ENCODE measurements at places on chromosomes 4 and X. TPM values are rescaled to one million over a fixed set of nuclear protein-coding genes. Genes with fewer than 3 reads are reported as not detected.

The OPHN1 gene
- polyA plus RNA-seq: 4.8 TPM

The ARAP2 gene
- 5.9 TPM for polyA plus RNA-seq

- no peaks in the 10 kb centered on the region for H3K4me1 ChIP-seq
- H3K27me3 ChIP-seq: no peaks in the 10 kb centered on the region
- no peak overlapping the region for H3K27ac ChIP-seq
- DNase-seq: no peak
- no peaks in the 10 kb centered on the region for H3K36me3 ChIP-seq
- no peak overlapping the region for H3K4me3 ChIP-seq
Observed at GRCh38 chrX:148629434-148629833, 129.0 kb downstream of the AFF2 start.

DNA sequence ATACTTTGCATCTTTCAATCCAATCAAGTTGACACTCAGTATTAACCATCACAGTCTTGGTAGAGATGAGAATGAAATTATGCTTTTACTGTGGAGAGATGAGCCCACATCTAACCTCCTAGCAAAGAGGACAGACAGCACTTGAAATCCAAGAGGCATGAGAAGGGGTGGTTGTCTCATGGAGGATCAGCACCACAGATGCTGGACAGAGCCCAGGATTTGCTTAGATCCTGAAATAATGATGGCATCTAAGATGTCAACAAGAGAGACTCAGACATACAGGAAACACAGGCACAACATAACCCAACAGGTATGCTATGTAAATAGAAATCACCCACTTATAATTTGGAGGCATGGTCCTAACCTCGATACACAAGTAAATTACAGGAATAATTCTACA is 74.3 kb upstream of the VCX2 start:
- H3K4me1 ChIP-seq: no peaks in the 10 kb centered on the region
- no peak overlapping the region for H3K27ac ChIP-seq
- DNase-seq: no peak
- H3K27me3 ChIP-seq: no peaks in the 10 kb centered on the region
- no peaks in the 10 kb centered on the region for H3K36me3 ChIP-seq

DNA sequence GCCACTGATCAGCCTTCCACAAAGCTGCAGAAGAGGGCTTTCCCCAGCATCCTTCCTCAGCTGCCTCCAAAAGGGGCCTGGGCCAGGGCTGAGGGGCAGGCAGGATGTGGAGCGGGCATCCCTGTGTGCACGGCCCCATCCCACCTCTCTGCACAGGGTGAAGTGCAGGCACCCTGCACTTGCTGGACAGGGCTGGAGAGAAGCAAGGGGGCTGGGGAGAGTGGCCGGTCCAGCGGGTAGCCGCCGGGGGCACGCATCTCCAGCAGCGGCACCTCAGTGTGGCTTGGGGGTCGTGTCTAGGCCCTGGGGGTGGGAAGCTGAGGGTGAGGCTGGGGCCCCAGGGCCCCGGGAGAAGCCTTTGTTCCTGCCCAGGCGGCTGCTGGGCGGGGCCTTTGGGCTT is 3.0 kb downstream of the AVPR2 start:
- H3K4me3 ChIP-seq: no peak overlapping the region
- DNase-seq: no peak
- H3K27me3 ChIP-seq: no peaks in the 10 kb centered on the region
- no peaks in the 10 kb centered on the region for H3K4me1 ChIP-seq
- no peaks in the 10 kb centered on the region for H3K36me3 ChIP-seq

GRCh38 chrX:69282893-69283690 is 117.8 kb upstream of the PJA1 start:
- no peak overlapping the region for H3K27ac ChIP-seq
- H3K36me3 ChIP-seq: no peaks in the 10 kb centered on the region
- no peak for DNase-seq

- no peaks in the 10 kb centered on the region for H3K4me1 ChIP-seq
- no peak overlapping the region for H3K27ac ChIP-seq
- H3K4me3 ChIP-seq: no peak overlapping the region
- no peaks in the 10 kb centered on the region for H3K27me3 ChIP-seq
- DNase-seq: no peak
- no peaks in the 10 kb centered on the region for H3K36me3 ChIP-seq
Observed at GRCh38 chr4:54942721-54943120, 182.7 kb downstream of the KDR start.

DNA sequence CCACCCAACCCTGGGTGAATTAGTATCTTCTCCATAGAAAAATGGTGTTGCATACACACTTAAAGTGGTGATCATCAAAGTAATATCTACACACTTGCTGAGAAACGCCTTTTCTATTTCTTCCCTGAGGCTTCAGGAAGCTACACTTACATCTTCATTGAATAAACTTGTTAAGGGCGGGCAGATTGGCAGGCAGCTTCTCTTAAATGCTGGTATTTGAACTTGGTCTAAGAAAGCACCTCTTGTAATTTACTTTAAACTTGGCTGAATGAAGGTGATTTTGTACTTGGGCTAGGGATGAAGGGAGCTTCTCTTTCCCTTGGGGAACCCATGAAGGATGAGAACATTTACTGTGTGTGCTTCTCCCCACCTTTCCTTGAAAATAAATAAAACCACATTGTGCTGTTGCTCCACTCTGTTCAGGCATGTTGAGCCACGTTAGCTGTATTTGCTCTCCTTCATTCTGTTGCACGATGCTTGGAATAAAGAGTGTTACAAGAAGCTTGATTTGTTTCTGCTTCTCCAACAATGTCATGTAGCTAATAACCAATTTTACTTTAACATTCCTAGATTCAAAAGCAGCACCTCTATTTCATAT is 430.1 kb downstream of the ANKRD50 start:
- H3K27me3 ChIP-seq: no peaks in the 10 kb centered on the region
- H3K36me3 ChIP-seq: no peaks in the 10 kb centered on the region
- no peak overlapping the region for H3K4me3 ChIP-seq
- DNase-seq: no peak
- no peak overlapping the region for H3K27ac ChIP-seq
- H3K4me1 ChIP-seq: no peaks in the 10 kb centered on the region

GRCh38 chrX:132508834-132509233 is 20.0 kb upstream of the MBNL3 start:
- H3K4me3 ChIP-seq: no peak overlapping the region
- no peaks in the 10 kb centered on the region for H3K27me3 ChIP-seq
- no peak overlapping the region for H3K27ac ChIP-seq
- DNase-seq: no peak
- no peaks in the 10 kb centered on the region for H3K4me1 ChIP-seq

- no peak overlapping the region for H3K4me3 ChIP-seq
- no peaks in the 10 kb centered on the region for H3K36me3 ChIP-seq
- no peak for DNase-seq
- no peak overlapping the region for H3K27ac ChIP-seq
Observed at GRCh38 chr4:8585721-8586212, 5.6 kb downstream of the GPR78 start.

DNA sequence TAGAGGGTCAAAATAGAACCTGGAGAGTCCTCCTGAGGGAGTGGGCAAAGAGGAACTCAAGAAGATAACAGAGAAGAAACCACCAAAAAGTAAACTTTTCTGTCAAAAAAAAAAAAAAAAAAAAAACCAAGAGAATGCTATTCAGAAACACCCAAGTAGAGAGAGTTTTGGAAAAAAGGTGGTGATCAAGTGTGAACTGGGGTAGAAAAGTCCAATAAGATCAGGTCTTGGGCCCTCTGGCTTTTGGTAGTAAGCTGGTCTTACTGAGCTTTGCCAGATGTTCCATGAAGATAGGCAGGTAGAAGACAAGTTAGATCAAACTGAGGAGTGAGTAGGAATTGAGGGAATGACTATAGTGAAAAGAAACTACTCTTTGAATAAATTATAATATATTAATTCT is 167.5 kb downstream of the COL25A1 start:
- H3K27ac ChIP-seq: no peak overlapping the region
- H3K27me3 ChIP-seq: no peaks in the 10 kb centered on the region
- no peaks in the 10 kb centered on the region for H3K4me1 ChIP-seq
- no peaks in the 10 kb centered on the region for H3K36me3 ChIP-seq
- H3K4me3 ChIP-seq: no peak overlapping the region

- no peaks in the 10 kb centered on the region for H3K27me3 ChIP-seq
- peak; percentile 9 for DNase-seq
- no peak overlapping the region for H3K4me3 ChIP-seq
- no peaks in the 10 kb centered on the region for H3K4me1 ChIP-seq
- no peak overlapping the region for H3K27ac ChIP-seq
- H3K36me3 ChIP-seq: no peaks in the 10 kb centered on the region
Observed at GRCh38 chrX:16060252-16060651, 63.1 kb upstream of the GRPR start.

DNA sequence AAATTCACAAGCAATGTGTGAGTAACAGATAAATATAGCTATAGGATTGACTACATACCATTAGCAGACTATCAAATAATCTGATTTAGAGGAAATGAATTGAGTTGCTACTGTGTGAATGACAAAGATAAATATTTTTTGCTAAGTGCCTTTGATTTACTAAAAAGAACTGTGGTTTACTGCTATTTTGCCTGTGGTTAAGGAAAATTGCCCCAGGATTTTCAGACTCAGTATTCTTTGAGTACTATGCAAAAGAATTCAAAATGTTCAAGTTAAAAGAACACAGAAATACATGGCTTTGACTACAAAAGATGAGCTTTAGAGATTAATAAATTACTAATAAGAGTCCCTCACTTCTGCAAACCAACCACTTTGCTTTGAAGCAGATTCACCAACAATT is 853.8 kb downstream of the ADGRL3 start:
- H3K4me1 ChIP-seq: no peaks in the 10 kb centered on the region
- no peak for DNase-seq
- no peaks in the 10 kb centered on the region for H3K27me3 ChIP-seq
- no peak overlapping the region for H3K4me3 ChIP-seq
- H3K36me3 ChIP-seq: no peaks in the 10 kb centered on the region

DNA sequence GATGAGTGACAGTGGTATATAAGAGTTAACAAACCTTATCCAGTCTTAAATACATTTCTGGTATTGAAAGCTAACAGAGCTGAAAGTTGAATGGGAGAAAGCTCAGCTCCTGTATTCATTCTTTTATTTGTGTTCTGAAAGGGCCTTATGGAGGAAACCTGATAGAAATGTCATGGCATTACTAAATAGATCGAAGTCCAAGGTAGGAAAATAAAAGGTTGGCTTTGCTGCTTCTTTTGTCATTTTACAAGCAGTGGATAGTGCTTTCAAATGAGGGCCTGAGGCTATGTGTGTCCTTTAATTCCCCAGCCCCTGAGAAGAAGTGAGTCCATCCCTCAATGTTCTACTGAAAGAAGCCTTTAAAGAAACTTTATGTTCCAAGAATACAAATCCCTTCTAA is 974.3 kb upstream of the INTU start:
- no peak overlapping the region for H3K27ac ChIP-seq
- no peaks in the 10 kb centered on the region for H3K4me1 ChIP-seq
- H3K27me3 ChIP-seq: no peaks in the 10 kb centered on the region

DNA sequence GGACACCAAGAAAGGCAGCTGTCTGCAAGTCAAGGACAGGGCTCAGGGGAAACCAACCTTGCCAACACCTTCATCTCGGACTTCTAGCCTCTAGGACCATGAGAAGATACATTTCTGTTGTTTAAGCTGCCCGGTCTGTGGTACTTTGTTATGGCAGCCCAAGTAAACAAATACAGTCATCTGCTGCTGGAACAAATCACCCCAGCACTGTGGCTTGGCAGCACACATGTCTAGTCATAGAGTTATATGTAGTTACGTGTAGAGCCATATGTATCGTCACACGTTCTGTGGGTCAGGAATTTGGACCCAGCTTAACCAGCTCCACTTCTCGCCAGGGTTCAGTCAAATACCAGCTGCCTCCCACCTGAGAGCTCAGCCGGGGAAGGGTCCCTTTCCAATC is 2.5 kb downstream of the HTT-AS start:
- H3K27ac ChIP-seq: no peak overlapping the region
- no peak for DNase-seq
- H3K36me3 ChIP-seq: no peaks in the 10 kb centered on the region
- H3K4me3 ChIP-seq: no peak overlapping the region

DNA sequence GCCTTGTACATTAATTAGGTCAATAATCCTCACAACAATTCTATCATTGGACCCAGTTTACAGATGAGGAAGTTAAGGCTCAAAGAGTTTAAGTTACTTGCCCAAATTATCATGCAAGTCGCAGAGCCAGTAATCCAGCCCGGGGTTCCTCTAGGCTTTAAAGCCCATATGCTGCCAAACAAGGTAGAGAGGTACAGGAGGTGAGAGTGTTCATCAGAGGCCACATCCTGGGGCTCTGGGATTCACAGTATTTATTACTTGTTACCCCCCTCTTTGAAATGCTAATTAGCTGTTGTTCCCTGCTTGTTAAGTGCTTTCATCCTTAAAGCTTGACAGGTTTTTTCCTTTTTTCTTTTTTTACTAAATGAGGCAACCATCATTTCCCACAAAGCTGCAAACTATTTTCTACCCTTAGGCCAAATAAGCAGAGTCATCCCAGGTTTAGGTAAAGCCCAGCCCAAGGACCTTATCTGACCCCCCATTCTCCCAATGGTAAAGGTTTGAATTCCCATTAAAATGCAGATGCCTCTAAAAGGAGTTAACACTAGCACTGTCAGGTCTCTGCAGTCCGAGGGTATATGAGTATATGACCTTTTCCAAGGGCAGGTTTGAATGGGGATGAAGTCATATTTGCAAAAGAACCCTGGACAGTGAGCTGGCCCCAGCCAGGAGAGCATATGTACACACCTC is 150.3 kb downstream of the SOX3 start:
- no peak overlapping the region for H3K27ac ChIP-seq
- no peak for DNase-seq
- H3K4me1 ChIP-seq: no peaks in the 10 kb centered on the region
- no peaks in the 10 kb centered on the region for H3K36me3 ChIP-seq
- H3K27me3 ChIP-seq: no peaks in the 10 kb centered on the region
- H3K4me3 ChIP-seq: no peak overlapping the region

GRCh38 chr4:24772952-24773351 is 22.4 kb upstream of the SOD3 start:
- H3K4me3 ChIP-seq: no peak overlapping the region
- no peak for DNase-seq
- no peaks in the 10 kb centered on the region for H3K36me3 ChIP-seq
- H3K27ac ChIP-seq: no peak overlapping the region

GRCh38 chrX:48590203-48591103 is 6.8 kb upstream of the WDR13 start:
- no peak for DNase-seq
- no peaks in the 10 kb centered on the region for H3K27me3 ChIP-seq
- H3K4me1 ChIP-seq: no peaks in the 10 kb centered on the region

GRCh38 chr4:76623217-76624045 is 188.4 kb downstream of the SHROOM3 start:
- no peak overlapping the region for H3K4me3 ChIP-seq
- H3K27ac ChIP-seq: peak overlapping the region; percentile 81
- peaks cover 31% of the 10 kb centered on the region for H3K4me1 ChIP-seq
- no peaks in the 10 kb centered on the region for H3K27me3 ChIP-seq
- no peaks in the 10 kb centered on the region for H3K36me3 ChIP-seq
